Fibroblast of lung (primary cell): ENCODE measurements at places on chromosomes 5 and 9. TPM values are rescaled to one million over a fixed set of nuclear protein-coding genes. Genes with fewer than 3 reads are reported as not detected.

DNA sequence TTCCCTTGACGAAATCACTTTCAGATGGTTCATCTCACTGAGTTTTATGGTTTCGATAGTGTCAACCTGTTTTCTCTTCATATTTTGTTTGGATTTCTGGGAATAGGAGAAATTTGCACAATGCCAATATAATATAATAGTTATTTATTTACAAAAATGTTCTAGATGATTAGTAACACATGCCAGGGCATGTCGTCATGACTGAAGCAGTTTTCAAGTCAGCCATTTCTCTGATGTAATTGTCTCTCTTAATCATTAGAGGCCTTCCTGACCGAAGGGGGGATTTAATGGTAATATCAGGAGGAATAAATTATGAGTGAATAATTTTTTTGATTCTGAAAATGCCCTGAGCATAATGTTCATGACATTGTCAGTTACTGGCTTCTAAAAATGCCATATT lies 246.5 kb upstream of the ATP10B start:
- no peak for DNase-seq

GRCh38 chr9:97438666-97439065 lies 26.8 kb downstream of the TDRD7 start:
- no peak for DNase-seq

DNA sequence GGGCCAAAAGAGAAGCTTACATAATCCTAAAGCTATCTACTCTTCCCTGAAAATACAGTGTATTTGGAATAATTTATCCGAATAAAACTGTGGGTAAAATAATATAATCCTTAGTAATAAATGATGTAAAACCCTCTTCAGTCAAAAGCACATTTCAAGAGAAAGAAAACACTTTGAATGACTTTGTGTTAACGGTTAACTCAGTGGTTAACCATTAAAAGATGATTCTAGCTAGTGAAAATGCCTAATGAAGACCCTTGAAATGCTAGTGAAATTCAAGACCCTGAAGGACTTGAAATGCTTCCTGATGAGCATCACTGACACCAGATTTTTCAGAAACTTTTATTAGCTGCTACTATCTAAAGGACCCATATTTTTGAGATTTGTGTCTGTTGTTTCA lies 70.7 kb downstream of the COX7C start:
- no peak for DNase-seq

- DNase-seq, result no peak
These were observed 193.1 kb upstream of the FREM1 start for GRCh38 chr9:15103290-15103689.

The RNF183 gene
- total RNA-seq, result not detected in 2 replicates

- DNase-seq, result peak; percentile 28
These were observed 234.3 kb upstream of the ANKH start for GRCh38 chr5:15105799-15106393.

DNA sequence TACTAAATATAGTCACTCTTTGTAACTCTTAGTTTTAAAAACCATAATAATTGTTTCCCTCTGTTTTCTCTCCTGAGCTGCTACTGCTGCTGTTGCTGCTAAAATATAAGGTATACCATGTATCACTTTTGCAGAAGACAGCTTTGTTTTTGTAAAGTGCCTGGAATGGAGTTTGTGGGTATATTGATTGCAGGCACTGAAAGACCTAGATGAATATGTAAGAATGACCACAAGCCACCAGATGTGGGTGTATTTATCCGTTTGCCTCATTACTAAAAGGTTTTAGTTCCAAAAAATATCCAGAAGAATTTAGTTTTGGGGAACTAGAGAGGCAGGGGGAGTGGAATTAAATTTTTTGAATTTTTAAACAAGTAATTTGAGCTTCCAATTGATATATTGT lies 151.1 kb upstream of the CDKN2B start:
- DNase-seq, result peak; percentile 92

The ADAM19 gene
- 13.0 and 17.7 TPM in 2 replicates for total RNA-seq

The OXCT1 gene
- 32.4 and 56.3 TPM in 2 replicates for total RNA-seq

The CCDC152 gene
- 1.5 and 2.5 TPM in 2 replicates for total RNA-seq

The PCDHA4 gene
- 0.51 and 1.2 TPM in 2 replicates for total RNA-seq
